Vagina (tissue), 2 donors: ENCODE measurements at places on chromosomes 16 and 17.

GRCh38 chr16:70465999-70466804, 11.8 kb downstream of the FCSK start:
- no peak for DNase-seq

GRCh38 chr16:87163637-87164036, 153.6 kb downstream of the C16orf95 start:
- DNase-seq, result no peak

DNA sequence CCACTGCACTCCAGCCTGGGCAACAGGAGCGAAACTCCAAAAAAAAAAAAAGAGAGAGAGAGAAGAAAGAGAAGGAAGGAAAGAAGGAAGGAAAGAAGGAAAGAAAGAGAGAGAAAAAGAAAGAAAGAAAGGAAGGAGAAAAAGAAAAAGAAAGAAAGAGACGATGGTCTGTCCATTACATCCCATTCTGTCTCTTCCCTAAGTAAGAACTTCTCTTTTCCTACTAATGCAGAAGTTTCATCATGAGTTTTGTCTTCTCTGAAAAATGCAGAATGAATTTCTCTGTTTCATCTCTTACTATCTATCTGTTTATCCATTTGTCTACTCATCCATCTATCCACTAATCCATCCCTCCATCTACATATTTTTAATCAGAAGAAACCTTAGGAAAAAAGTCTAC, 94.9 kb upstream of the MED13 start:
- DNase-seq, result no peak

DNA sequence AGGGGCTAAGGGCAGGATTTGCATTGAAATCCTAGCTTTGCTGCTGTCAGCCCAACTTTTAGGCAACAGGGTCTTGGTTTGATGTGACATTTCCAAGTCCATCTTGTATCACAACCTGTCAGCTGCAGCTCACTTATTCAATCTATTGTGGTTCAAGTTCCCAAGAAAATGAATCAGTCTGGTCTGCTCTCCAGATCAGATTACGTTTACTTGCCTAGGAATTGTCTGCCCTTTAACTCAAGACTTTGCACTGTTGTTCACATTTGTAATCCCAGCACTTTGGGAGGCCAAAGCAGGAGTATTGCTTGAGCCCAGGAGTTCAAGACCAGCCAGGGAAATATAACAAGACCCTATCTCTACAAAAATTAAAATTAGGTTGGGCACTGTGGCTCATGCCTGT, 10.0 kb downstream of the STX4 start:
- no peak for DNase-seq

DNA sequence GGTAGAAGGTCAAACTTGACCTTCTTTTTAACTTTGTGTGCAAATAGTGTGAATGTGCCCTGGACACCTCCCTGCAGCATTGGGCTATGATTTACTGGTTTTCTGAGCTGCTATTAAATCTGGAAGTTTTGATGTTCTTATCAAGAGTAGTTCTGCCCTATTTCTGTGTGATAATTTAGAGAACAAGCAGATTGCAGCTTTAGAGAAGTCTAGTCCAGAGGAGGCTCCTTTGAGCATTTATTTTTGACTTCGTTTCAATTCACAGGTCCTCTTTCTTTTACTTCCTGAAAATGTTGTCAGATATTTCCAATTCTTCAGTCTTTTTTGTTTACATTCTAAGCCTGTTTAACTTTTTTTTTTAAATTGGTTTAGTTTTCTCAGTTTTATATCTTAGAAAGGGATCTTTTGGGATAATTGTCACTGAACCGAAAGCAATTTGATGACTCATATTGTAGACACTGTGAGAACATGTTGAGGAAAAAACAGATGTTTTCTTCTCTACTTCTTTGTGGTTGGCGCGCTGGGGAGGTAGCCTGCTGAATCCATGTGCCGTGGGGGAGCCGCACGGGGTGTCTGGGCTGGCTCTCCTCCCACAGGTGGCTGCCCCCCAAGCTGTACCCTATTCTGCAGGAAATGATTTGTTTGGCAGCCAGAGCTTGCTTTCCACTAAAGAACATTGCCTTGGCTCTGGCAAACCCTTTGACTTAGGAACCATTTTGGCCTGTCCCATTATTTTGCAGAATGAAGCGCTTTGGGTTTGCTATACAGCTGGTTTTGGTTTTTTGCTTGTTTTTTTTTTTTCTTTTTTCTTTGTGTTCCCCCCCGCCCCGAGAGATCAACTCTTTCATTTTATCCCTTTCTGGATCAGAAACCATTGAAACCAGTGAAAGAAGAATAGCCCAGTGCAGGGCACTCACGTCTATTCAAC, 53.4 kb downstream of the MFSD11 start:
- no peak for DNase-seq

DNA sequence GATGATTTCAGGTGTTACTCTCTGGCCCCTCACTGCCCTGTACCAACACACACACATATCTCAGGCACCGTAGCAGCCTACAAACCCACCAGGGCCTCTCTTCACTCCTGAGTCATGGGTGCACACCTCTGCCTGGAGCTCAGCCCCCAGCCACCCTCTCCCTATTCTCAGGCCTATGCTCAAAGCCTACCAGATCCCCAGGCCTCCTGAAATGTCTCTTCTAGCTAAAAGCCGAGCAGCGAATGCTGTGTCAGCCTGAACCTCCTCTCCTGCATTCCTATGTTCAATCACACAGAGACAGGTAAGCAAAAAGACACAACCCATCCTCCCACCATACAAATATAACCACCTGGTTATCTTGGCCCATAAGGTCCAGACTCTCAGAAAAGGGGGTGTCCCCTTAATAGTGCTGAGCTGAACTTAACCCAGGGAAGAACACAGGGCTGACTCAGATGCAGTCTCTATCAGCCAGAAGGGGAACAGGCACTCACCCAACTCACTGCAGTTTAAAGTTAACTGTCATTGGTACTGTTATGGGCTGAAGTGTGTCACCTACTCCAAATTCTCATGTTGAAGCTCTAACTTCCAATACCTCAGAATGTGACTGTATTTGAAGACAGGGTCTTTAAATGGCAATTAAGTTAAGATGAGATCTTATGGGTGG, 62.0 kb upstream of the TEKT3 start:
- no peak for DNase-seq

- no peak for DNase-seq
Measured at GRCh38 chr16:71249399-71249798, 18.9 kb upstream of the HYDIN start.

DNA sequence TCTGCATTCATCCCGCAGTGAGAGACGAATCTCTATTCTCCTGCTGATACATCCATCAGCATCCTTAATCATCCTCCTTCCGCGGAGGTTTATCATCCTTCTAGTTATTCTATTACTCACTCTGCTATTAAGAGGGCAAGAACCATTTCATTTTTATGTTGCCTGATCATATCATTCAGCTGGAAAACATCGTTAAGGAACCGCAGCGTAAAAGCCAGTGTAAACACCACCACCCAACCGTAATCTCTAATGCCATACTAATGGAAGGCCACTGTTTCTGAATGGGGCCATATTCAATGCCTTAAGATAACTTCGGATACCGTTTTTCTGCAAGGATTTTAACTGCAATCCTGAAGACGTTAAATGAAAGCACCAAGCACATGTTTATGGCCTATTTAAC, 36.7 kb upstream of the ERCC4 start:
- no peak for DNase-seq

GRCh38 chr16:89575247-89576152, at the start of gene CPNE7:
Gene CPNE7 (plus strand): TSS chr16:89575758. CDS start chr16:89575898, 140 bp downstream.
- no peak for DNase-seq

DNA sequence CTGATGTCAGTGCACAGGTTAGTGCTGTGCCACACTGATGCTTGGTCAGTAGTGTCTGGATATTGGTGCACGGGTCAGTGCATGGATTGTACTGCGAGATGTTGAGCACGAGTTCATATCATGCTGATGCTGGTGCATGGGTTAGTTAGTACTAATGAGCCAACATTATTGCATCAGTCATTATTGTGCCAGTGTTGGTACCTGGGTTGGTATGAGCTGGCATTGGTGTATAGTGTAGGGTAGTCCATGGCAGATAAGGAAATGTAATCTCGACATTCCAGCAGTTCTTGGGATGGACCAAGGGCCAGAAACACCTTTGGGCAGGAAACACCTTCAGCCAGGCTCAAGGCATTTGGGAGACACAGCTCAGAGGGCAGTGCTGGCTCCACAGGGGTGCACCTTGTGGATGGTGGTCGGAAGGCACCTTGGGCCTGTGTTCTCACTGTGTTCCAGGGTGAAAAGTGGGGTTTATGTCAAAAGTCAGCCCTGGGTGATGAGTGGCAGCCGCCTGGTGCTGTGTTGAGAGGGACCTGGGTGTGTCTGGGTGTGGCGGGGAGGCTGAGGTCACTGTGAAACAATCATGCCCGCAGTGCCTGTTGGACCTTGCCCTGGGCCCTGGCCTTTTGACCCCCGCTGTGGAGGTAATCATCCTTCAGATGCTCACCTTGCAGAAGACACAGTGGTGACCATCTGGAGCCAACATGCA, 100.7 kb upstream of the ZNF469 start:
- no peak for DNase-seq

- DNase-seq, result no peak
Measured at GRCh38 chr16:86499889-86500707, 10.2 kb upstream of the FOXF1 start.

DNA sequence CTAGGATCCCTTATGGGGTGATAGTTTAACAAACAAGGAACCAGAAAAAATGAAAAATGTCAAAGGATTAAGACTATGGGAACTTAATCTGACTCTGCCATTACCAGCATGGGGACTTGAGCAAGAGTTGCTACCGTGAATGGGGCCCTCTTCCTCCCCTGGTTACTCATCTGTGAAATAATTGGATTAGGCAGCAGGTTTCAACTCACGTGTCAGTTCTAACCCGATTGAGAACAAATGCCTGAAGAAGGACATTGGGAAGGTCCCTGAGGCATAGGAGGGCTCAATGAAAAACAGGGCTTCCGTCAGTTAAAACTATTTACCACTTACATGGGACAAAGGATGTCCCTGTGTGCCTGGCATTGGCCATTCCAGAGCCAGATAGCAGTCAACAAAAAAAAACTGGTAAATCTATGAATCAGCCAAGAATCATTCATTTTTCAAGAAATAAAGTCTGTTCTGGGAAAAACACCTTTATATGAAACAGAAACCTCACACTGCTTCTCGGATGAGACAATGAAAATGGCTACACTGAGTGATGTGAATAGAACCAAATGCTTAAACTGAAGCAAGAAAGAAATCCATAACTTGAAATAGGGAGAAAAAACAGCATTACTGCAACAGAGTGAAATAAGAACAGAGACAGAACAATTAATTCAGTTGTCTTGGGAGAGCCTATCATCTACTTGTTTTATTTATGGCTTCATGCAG, 104.3 kb downstream of the ADAMTS18 start:
- DNase-seq, result no peak

- no peak for DNase-seq
Measured at GRCh38 chr16:70665806-70666735, 19.7 kb downstream of the IL34 start.

DNA sequence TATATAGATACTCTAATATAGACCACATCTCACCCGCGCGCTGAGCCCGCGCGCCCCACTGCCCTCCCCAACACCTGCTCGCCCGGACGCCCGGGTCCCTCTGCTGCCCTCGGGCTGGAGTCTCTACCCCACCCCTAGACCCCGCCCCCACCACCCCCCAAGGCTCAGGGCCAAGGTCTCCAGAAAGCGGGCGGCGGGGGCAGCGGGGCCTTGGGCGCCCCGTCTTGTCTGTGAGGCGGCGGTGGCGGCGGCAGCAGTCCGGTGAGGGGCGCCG, 2.6 kb downstream of the HES7 start:
- no peak for DNase-seq

DNA sequence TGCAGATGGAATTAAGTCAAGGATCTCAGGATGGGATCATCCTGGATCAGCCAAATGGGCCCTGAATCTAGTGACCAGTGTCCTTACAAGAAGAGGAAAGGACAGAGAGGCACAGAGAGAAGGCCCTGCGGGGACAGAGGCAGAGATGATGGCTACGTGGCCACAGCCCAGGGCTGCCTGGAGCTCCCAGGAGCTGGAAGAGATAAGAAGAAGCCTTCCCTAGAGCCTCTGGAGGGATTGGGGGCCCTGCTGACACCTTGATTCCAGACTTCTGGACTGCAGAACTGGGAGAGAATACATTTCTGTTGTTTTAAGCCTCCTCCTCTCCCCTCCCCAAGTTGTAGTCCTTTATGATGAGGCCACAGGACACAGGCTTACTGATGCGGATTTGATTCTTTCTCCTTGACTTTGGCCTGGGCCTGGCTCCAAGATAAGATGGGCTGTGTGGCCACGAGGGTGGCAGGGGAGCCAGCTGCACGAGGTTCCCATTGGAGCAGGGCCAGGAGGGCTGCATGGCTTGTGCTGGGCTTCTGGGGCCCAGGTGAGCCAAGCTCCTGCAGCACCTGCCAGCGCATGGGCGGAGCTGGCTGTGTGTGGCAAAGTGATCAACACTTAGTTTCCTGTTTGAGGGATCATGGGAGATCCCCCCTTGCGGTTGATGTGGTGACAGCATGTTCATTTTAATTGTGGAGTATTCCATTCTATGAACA, 146.1 kb downstream of the IRF8 start:
- DNase-seq, result no peak

DNA sequence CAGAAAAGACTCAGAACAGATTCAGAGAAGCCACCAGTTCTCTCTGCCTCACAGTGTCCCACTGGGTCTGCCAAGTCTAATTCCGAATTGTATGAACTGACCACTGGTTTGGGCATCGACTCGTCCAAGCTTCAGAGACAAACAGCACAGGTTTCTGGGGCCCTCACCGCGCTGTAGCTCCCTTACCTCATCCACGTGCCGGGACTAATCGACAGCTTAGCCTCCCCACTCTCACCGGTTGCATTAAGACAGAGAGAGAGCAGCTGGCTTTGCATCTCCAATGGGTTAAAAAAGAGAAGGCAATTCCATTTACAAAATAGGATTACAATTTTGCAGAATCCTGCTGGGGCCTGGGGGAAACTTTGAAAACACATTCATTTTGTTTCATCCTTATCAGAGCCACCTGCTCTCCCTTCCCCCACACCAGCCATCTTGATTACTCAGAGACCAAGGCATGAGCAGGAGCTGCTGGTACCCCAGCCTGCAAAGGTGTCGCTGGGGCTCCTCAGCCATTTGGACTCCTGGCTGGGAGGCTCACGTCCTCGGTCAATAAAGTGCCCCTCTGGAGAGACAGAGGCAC, 95.3 kb upstream of the RPL38 start:
- DNase-seq, result no peak

DNA sequence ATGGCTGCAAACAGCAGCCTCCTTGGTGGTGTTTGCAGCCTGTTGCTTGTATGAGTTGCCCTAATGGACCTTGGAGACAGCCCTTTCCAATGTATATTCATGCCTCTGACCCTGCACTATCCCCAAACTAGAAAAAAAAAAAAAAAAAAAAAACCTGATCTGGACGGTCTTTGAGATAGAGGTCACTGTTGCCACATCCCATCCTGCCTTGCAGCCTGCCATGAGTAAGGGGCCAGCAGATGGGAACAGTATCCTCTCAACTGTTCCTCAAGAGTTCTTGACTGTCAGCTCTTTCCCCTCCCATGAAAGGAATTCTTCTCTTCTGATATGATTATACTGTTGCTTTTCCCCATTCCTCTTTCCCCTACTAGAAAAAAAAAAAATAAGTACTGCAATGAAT, 152.4 kb downstream of the SSH2 start:
- no peak for DNase-seq

GRCh38 chr16:73951481-73951880, 345.1 kb upstream of the PSMD7 start:
- no peak for DNase-seq
